CD4-positive, CD25-positive, alpha-beta regulatory T cell (primary cell): ENCODE measurements at places on chromosomes 12 and 14.
A peak's percentile ranks its signal among the peaks of the same experiment; 100 is the strongest.

- DNase-seq = no peak
These were observed 803 bp downstream of the NOP9 start for GRCh38 chr14:24300326-24300980.

- DNase-seq = no peak
These were observed 108.0 kb downstream of the PPM1A start for GRCh38 chr14:60356906-60357550.

DNA sequence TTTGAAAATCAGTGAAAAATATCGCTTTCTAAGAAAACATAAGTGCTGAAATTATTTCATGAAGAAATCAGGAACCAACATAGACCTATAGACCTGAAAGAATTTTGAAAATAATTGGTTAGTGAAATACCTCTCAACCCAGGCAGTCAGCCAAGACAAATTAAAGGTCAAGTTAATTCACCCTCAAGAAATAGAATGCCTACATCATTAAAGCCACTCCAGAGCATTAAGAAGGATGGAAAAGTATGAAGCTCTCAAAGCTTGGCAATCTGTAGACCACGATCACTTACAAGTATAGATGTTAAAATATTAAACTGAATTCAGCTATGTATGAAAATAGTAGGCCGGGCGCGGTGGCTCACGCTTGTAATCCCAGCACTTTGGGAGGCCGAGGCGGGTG, 48.3 kb downstream of the SFSWAP start:
- DNase-seq = no peak

DNA sequence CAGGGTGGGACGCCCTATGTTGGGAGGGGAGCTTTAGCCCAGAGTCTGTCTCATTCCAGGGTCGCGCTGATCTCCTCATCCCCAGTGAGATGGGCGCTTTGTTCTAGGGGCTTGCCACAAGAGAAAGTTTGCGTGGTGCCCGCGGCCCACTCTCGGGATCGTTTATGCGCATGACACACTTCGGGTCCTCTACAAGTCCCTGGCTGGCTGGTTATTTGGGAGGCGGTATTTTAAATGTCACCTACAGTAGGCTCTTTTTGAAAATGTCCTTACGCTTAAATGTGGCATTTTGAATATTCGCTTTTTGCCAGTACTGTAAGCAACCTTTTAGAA, 541 bp downstream of the GOLT1B start:
- DNase-seq = peak; percentile 56

DNA sequence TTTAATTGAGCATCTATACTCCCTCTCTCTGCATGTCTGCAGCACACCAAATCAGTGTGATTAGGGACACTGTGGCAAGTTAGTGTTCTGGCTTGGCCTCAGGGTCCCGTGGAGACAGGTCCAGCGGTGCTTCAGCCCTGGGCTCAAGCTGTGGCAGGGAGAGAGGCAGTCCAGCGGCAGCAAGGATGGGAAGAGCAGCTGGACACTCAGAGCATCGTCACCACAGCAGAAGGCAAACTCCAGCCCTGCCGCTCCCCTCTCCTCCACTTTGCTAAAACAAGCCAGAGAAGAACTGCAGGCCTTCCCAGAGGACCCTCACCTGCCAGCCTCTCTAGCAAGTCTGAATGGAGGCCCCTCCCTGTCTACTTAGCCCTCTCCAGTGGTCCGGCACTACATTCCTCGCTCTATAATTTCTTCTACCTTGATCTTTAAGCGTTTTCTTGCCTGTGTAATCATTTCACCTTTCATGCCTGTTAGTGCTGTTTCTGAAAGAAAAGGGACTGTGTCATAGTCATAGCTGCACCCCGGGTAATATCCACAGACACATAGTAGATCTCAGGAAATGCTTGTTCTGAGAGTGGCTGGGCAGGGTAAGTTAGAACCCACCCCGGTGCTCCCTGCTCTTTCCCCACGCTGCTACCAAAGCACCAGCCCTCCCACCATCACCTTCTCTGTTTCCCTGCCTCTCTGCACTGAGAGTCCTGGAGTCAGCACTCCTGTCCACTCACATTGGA, 22.1 kb downstream of the ZFP36L1 start:
- DNase-seq = no peak

GRCh38 chr14:72008666-72009065, 76.4 kb downstream of the RGS6 start:
- no peak for DNase-seq

- DNase-seq = no peak
These were observed 277.4 kb downstream of the DAD1 start for GRCh38 chr14:22311636-22312035.

DNA sequence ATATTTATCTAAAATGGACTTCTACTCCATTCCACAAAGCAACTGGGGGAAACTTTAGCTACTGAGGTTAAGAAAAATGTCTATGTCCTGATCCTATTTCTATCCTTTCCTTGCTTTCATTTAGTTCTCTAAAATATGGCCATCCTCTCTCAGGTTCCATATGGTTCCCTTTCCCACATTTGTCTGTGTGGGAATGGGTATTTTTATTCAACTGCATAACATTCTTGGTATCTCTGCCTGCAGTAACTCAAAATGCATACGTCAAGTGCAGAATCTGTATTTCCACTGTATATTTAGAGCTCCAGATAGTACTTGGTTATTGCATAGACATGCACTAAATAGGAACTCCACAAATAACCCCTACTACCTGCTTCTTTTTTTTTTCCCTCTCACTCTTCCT, 130.6 kb upstream of the BTG1 start:
- no peak for DNase-seq

DNA sequence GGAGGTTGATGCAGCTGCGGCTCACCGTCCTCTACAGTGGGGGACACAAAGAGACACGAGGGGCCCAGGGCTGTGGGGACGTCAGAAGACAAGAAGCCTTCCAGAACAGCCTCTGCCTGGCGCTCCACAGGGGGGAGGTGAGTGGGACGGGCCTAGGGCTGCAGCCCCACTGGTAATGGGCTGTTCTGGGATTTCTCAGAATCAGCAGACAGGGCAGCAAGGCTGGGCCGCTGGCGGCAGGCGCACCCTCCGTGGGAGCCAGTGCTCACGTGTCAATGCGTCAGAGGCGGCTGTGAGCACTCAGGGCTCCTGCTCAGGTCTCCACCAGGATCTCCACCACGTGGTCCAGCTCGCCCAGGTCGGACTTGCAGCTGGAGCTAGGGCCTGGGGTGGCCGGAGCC, 10.0 kb downstream of the CDCA4 start:
- no peak for DNase-seq

- DNase-seq = no peak
These were observed 5.1 kb downstream of the IFI27 start for GRCh38 chr14:94115631-94116030.

- DNase-seq = no peak
These were observed 245.5 kb downstream of the PHLDA1 start for GRCh38 chr12:75786070-75786469.

- DNase-seq = no peak
These were observed 47.8 kb downstream of the SLC25A21 start for GRCh38 chr14:37124614-37125013.

DNA sequence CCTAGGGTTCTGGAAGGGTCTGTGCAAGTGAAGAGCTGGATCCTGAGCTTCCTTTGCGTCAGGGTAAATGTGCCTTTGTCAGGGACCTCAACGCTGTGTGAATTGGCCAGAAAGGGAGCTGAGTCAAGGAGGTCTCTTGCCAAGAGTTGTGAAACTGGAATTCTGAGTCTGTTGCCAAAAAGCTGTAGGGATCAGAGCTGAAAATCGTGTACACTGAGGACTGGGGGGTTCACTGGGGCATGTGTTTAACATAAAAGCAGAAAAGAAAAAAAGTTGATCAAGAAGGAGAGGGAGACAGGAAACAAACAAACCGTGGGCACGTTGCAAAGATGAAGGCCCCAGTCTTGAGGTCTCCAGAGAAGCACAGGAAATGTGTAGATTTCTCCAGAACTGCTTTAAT, 1081.5 kb downstream of the VRK1 start:
- peak; percentile 46 for DNase-seq

- no peak for DNase-seq
These were observed 10.8 kb downstream of the SINHCAF start for GRCh38 chr12:31315044-31315715.

GRCh38 chr14:104827177-104828055, 26.5 kb downstream of the ZBTB42 start:
- DNase-seq = peak; percentile 60

- no peak for DNase-seq
These were observed 74.8 kb upstream of the FOXN3 start for GRCh38 chr14:89491711-89492381.

DNA sequence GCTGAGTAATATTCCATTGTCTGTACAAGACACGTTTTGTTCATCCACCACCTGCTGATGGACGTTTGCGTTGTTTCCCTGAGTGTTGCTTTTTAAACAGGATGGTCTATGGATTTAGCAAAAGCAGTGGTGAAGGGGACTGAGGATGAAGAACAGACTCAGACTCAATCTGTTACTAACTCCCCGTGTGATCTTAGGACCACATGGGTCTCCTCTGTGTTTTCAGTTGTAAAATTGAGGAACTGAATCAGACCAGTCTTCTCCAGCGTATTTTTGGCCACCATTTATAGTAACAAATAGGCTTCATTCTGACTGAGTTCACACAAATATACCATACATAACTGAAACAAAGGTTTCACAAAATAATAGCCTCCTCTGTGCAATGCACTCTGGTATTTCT, 85.6 kb downstream of the FOXN3 start:
- DNase-seq = no peak

GRCh38 chr14:63286071-63286470, 32.7 kb downstream of the GPHB5 start:
- no peak for DNase-seq

DNA sequence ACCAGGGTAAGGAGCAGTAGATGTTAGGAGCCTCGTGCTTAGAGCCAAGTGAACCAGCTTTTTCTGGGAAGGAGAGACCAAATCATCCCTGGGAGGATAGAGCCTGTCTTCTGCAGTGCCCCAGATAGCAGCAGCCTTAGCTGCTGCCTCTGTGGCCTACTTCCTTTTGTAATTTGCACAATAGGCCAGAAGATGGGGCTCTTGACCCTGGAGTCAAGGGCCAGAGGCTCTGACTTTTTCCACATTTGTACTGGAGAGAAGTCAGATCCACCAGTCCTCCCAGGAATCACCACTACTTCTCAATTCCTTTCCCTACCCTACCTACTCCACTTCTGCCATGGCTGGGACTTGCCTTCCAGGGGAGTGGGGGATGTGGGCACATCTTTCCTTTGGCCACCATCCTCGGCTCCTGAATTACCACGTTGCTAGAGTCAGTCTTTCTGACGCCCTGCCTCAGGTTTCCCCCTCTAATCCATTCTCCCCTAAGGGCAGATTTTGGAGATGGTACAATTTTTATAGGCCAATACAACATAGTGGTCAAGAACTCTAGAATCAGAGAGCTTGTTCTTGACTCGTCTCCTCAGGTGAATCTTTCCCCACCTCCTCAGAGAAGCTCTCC, 3.3 kb upstream of the SLC4A8 start:
- DNase-seq = peak; percentile 5

DNA sequence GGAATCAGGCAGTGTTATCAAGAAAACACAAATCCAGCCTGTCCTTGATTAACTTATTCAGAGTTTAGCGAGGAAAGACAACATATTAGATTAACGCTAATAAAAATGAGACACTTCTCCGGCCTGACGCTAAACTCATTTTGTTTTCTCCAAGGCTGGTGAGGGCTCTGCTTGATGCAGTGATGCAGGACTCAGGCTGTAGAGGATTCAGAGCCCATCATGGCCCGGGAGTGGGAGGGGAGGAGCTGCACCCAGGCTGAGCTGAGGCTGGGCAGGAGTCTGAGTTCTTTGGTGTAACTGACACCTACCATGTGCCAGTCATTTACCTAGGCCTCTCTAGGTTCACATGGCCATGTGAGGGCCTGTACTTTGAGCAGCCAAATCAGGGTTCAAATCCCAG, 70.0 kb downstream of the WSCD2 start:
- DNase-seq = no peak

DNA sequence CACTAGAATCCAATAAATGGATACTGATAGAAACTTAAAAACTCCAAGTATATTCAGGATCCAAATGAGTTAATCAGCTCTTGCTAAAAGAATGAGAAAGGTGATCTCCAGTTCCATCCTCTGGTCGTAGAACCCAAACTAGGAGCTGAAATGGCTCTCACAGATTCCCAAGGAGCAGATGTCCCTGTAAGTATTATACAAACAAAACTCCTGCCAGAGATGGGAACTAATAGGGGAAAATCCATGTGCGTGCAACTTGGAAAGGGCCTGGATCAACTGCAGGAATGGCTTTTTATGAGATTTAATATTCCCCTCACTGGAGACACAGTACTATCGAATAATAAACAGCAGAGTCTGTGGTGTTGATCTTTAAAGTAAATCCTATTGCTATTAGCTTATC, 309.2 kb upstream of the TBX3 start:
- DNase-seq = no peak

DNA sequence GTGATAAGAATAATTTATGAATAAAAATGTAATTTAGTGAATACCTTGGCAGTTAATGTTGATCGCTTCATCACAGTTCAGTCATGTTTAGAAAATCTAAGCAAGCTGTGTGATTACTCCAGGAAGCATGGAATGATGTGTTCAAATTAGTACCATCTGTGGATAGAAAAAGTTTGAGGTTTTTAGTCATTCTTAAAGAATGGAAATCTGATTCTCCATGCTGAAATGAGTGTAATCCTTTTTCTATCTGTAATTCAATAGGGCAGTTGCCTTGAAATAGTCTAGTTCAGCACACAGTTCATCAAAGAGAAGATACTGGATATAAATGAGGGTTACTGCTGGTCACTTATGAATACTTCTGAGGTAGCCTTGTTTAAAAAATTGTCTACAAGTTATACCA, 127.2 kb upstream of the MYF6 start:
- no peak for DNase-seq

GRCh38 chr14:51928568-51928967, 60.8 kb upstream of the RTRAF start:
- DNase-seq = no peak

GRCh38 chr12:42691991-42692557, 102.5 kb upstream of the PRICKLE1 start:
- no peak for DNase-seq

DNA sequence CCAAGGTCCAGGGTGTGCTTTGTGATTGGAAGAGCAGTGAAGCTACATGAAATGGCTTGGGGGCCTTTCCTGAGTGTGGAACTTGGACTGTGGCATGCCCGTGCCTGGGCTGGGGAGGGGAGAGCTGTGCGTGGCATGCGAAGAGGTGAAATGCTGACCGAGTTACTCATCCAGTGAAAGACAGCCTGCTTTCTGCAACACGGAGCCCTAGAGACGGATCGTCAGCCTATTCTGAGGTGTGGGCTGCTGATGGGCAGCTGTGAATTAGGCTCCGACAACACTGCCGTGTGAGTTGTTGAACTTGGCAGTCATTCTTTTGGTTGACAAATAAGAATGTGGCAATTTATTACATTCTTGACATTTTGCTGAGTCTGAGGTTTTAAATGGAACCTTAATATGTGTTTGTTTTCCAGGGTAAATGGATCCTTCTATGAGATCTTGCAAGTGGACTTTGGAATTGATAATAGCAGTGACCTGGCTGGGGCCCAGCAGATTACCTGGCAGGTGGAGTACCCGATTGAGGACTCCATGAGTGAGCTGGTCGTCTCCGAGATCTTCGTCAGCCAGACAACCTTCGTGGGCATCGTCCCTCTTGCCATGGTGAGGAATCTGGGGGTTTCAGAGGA, 453.9 kb downstream of the AACS start:
- DNase-seq = no peak
